EL (cell line): ENCODE measurements at places on chromosomes 16 and 17.

GRCh38 chr16:85220964-85221731, 108.9 kb upstream of the CIBAR2 start:
- no peak for DNase-seq

GRCh38 chr16:73021866-73022495, 25.9 kb downstream of the ZFHX3 start:
- no peak for DNase-seq

GRCh38 chr16:14095883-14096551, 24.9 kb downstream of the MRTFB start:
- no peak for DNase-seq

- no peak for DNase-seq
Measured at GRCh38 chr16:10130538-10130937, 51.7 kb downstream of the GRIN2A start.

- DNase-seq: no peak
Measured at GRCh38 chr17:41010441-41010840, 1.5 kb upstream of the KRTAP3-1 start.

DNA sequence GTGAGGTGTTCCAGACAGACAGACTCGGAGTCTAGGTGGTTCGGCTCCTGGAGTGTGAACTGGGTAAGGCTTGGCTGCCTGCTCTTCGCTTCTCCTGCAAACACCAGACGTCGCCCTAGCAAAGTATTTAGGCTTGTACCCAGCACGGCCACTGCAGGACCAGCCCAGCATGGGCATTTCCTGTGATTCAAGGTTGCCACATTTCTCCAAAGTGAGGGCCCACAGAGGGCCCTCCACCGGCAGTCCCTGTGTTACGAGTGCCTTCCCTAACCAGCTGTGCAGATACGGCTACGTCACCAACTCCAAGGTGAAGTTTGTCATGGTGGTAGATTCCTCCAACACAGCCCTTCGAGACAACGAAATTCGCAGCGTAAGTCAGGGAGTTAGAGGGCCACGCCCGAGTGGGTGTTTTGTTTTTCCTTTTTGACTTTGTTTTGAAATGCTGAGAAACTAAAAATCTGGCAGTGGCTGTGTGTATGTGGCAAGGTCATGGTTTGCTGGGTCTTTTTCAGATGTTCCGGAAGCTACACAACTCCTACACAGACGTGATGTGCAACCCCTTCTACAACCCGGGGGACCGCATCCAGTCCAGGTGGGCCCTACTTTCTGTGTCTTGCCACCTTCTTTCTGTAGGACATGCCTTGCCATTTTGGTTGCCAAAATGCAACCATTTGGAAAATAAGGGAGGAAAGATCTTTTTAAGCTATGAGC, 2.6 kb downstream of the TRAPPC2L start:
- no peak for DNase-seq
